ENCODE measurements at places on chromosomes 13 and 19.

GRCh38 chr13:98360545-98360944 is 183.5 kb upstream of the RNF113B start:
- no peak for DNase-seq

- no peak for DNase-seq
Measured at GRCh38 chr19:329876-330275, 14.7 kb downstream of the MIER2 start.

DNA sequence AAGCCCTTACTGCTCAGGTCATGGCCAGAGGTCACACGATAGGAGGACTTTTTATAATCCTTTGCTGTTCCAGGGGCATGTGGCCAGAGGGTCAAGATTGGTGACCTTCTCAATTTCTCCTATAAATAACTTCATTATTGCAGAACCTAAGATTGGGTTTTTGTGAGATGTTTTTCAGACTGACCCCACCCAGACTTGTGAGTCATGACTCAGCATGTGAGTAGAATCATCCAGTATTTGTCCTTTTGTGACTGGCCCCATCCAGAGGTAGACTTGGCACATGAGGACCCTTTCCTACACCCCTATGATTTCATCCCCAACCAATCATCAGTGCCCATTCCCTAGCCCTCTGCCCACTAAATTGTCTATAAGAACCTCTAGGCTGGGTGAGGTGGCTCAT is 84.5 kb upstream of the ABCC4 start:
- DNase-seq: no peak

- no peak for DNase-seq
Measured at GRCh38 chr19:19651076-19651475, 7.6 kb upstream of the GMIP start.

DNA sequence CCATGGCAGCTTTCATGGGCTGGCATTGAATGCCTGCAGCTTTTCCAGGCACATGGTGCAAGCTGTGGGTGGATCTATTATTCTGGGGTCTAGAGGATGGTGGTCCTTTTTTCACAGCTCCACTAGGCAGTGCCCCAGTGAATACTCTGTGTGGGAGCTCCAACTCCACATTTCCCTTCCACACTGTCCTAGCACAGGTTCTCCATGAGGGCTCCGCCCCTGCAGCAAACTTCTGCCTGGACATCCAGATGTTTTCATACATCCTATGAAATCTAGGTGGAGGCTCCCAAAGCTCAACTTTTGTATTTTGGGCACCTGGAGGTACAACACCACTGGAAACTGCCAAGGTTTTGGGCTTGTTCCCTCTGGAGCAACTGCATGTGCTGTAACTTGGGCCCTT is 450.6 kb downstream of the LMO7 start:
- no peak for DNase-seq
